D341Med (cell line): ENCODE measurements at places on chromosomes 3 and 15.

DNA sequence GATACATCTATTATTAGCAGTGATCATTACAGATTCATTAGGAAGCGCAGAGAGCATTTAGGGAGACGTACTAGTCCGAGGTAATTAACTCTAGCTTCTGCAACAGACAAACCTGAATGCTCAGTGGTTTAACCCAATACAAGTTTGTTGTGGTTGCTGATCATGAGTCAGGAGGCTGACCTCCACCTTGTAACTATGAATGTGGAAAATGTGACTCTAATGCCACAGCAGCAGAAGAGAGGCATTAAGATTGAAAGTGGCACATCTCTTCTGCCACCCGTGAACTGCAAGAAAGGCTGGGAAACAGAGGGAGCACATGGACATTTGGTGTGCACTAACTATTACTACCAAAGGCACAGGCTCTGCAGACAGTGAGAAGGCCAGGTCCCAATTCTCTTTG, 71.2 kb upstream of the C3orf80 start:
- DNase-seq: no peak

DNA sequence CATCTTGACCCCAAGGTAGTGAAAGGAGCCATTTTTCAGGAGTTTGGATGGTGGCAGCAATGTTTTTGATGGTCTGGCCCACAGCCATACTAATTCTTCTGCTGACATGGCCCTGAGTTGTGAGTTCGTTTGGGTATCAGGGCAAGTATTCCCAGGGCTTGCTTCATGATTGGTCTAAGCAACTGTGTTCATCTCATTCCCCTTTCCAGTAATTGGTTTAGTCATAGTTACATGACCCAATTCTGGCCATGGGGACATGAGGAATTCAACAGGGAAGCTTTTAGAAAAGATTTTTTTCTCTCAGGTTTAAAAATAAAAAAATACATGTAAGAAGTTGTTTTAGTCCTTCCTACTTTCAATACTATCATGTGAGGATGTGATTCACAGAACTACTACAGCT, 150.5 kb upstream of the NPHP3 start:
- DNase-seq: no peak

DNA sequence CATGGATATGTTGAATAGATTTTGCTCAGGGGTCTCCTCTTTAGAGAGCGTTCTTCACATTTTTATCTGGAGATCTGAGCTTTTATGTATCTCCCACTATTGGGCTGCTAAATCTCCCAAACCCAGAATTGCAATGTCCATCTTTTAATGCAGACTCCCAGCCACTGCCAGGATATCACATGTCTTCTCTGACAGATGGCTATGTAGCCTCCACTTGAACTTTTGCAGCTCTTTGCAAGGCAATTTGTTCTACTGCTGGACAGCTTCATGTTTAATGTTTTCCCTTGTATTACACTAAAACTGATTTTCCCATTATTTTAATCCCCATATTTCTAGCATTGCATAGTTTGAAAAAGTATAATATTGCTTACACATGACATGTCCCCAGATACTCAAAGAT, 177.2 kb downstream of the LPP start:
- no peak for DNase-seq

- peak; percentile 60 for DNase-seq
Observed at GRCh38 chr3:51539291-51539941, 897 bp downstream of the RAD54L2 start.

- no peak for DNase-seq
Observed at GRCh38 chr15:77499087-77499760, 78.5 kb downstream of the HMG20A start.
